ENCODE measurements at places on chromosomes 11 and 22. TPM values are rescaled to one million over a fixed set of nuclear protein-coding genes. Genes with fewer than 3 reads are reported as not detected.

DNA sequence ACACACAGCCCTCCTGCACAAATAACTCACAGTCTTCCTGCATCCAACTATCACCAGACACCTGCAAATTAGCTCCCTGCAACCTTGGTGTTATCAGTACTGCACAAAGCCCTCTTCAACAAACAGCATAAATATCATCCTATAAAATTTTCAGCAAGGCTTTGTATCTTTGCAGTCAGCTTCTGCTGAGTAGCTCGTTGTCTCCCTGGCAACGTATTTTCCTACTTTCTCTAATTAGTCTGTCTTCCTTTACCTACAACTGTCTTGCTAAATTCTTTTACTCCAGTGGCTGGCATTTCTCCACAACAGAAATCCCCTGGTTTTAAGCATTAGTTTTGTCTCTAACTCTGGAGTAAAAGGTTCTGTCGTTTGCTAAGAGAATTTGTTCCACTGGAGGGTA, 3.9 kb downstream of the OR8D4 start:
- no peak for DNase-seq

GRCh38 chr22:22830957-22831688, 56.5 kb upstream of the IGLL5 start:
- no peak for DNase-seq

- DNase-seq, result no peak
These were observed 38.1 kb downstream of the GRAMD4 start for GRCh38 chr22:46657996-46658947.

GRCh38 chr11:69843529-69843921, 24.3 kb upstream of the FGF3 start:
- no peak for DNase-seq

DNA sequence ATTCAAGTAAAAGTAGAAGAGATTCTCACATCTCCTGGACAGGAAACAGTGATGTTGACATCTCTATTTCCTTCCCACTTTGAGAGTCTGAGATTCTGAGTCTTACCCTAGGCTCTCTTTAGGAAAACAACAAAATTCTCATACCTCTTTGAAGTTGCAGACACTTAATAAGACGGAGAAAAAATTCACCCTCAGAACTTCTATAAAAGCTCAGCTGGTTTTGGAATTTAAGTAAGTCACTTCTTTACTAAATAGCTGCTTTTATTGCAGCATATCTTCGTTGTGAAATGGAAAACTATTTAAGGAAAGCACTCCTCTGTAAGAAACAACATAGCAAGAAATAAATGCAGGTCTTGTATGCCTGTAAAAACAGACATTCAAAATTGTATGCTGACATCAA, 79.1 kb downstream of the MSANTD4 start:
- DNase-seq, result no peak

DNA sequence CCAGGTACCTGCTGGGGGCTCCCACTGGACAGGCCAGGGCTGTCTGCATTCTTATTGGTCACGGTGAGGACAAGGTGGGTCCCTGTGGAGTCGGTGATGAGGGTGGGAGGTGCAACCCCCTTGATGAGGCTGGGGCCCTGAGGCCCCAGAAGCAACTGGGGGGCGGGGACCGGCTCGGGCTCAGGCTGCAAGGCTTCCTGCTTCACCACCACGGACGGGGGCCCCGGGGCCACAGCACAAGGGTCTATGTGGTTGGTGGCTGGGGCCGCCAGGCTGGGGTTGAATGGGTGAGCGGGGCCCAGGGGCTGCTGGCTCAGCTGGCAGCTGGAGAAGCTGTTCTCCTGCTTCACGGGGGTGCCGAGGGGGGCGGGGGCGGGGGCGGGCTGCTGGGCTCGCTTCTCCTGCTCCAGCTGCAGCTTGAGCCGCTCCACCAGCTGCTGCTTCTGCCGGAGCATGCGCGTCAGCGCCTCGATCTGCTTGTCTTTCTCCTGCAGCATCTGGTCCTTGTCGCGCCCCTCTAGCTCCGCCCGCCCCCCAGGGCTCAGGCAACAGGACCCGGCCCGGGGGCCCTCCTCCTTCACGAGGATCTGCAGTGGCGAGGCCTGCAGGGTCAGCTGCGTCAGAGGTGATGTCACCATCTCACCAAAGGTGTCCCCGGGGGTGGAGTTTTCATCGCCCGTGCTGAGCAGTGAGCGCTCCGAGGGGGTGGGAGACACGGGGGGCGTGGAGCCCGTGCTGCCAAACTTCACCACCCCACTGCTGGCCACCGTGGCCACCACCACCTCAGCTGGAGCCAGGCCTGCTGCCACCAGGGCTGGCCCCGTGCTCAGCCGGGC, 48.2 kb downstream of the SGSM3 start:
- DNase-seq, result no peak

- DNase-seq, result peak; percentile 27
These were observed 9.1 kb downstream of the DCHS1 start for GRCh38 chr11:6646576-6646917.

GRCh38 chr11:46686886-46687795, 13.3 kb downstream of the ARHGAP1 start:
- DNase-seq, result no peak

DNA sequence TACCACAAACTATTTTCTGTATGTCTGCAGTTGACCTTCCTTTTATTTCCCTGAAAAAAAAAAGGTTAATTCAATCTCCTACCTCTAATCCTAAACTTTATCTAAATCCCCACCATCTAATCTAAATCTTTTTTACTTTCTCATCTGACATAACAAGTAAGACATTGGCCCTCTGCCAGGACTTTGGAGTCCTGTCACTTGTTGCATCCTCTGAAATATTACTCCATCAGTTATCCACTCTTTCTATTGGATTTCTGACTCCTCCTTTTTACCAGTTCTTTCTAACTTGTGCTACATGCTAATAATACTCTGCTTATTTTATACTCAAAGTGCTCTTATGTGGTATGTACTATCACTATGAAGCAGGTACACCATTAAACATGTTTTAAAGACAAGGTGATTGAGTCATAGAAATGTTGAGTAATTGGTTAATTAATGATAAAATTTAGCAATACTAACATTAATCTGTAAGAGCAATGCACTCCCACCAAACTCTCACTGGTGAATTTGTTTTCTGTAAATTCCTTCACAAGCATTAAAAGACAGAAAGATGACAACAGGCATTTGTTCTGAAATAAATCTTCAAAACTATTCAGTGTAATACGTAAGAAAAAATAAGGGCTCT, 914.2 kb upstream of the RAG2 start:
- DNase-seq, result no peak

GRCh38 chr11:46991391-46991790, 54.8 kb downstream of the CSTPP1 start:
- DNase-seq, result no peak

- no peak for DNase-seq
These were observed 789 bp upstream of the NCF4 start for GRCh38 chr22:36860017-36860416.

- DNase-seq, result no peak
These were observed 51.0 kb downstream of the CERK start for GRCh38 chr22:46687048-46687444.

GRCh38 chr22:41922328-41922727, 4.3 kb downstream of the TNFRSF13C start:
- no peak for DNase-seq

- peak; percentile 50 for DNase-seq
These were observed 90.7 kb downstream of the FAM76B start for GRCh38 chr11:95698676-95699557.

- DNase-seq, result no peak
These were observed 106.5 kb upstream of the DRD2 start for GRCh38 chr11:113581713-113582112.

The LRRC56 gene
- total RNA-seq, result 1.0 TPM

The ABTB2 gene
- 3.1 TPM for total RNA-seq

The OR5B21 gene
- not detected for total RNA-seq

The PNPLA3 gene
- 0.77 TPM for total RNA-seq

The WBP2NL gene
- total RNA-seq, result 0.50 TPM

The B3GAT1 gene
- total RNA-seq, result not detected

The ZNRF3 gene
- total RNA-seq, result 1.6 TPM

The PARVA gene
- total RNA-seq, result 0.22 TPM

The TUBA8 gene
- total RNA-seq, result 0.25 TPM

The KCNJ5 gene
- not detected for total RNA-seq

The SYT12 gene
- not detected for total RNA-seq
